ENCODE measurements at places on chromosomes 3 and 15.

- no peak for DNase-seq
Measured at GRCh38 chr3:135491491-135492205, 473.9 kb upstream of the PPP2R3A start.

GRCh38 chr15:98668566-98669308, 20.4 kb downstream of the IGF1R start:
- no peak for DNase-seq

- no peak for DNase-seq
Measured at GRCh38 chr3:194472290-194472920, 14.4 kb downstream of the ATP13A3 start.

- no peak for DNase-seq
Measured at GRCh38 chr15:64263567-64263966, 92.4 kb downstream of the CSNK1G1 start.

DNA sequence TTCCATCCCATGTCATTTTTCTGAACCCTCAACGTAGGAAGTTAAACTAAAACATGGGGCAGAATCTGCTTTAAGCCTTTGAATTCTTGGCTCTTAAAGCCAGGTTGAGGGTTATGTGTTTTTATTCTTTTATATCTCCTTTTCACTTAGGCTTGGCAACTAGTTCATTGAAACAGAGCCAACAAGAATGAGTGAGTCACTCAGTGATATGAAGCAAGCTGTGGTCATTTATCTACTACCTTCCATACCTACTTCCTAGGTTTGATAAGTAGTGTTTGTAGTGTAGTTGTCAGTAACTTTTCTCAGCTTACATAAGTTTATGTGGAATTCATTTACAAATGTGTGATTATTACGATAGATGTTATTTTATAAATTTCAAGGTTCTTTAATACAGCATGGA, 67.4 kb downstream of the SNRPN start:
- DNase-seq, result no peak

DNA sequence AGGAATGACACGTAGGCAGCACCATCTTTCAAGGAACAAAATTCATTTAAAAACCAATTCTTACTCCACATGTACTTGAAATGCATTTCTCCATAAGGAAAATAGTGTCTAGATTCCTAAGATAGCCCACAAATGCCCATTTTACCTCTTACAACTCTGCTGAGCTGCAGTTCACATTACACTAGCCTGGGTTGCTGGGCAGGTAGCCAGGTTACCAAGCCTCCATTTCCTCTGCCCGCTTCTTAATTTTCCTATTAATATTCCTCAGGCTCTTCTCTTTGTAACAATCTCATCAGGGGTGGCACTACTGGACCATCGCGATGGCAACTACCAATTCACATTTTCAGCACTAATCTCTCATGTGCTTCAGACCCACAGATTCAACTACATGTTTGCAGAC, 10.8 kb downstream of the ATP13A3 start:
- DNase-seq, result no peak

DNA sequence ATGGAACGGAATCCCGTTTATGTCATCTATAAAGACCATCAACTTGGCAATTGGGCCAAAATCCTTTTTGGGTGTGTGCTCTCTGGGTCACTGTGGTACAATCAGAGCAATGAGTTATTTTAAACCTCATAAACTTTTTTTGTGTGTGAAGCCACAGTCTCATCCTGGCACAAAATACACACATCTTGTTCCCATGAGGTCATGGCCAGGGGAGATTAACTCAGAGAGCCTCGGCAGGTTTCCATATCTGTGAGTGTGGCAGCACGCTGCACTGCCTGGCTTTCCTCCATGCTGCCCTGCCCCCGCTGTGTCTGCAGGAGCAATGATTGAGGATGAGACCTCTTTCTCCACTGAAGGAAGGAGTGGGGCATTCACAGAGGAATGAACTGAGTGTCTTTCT, 54.0 kb upstream of the DLG1 start:
- DNase-seq, result no peak

DNA sequence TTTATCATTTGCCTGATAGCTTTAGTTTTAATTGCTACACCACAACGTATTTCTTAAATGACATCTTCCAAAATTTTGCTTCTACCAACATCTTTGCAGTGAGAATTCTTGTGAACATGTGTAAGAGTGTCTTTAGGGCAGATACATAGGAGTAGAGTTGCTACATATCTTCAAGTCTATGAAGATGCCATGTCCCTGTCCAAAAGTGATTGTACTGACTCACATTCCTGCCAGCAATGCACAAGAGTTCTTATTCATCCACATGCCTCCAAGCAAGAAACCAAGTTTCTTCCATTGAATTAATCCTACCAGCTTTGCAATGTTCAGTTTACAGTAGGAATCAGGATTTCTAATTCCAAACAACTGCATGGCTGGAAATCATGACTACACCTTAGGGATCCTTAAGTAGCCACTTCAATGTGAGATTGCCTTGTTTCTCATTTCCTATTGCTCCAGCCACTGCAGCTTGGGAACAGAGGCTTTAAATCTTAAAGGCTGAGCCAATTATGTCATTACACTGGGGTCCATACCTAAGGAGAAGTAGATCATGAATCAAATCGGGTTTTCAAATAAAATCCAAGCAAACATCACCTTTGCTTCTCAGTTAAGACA, 44.5 kb downstream of the BCL2L10 start:
- DNase-seq, result no peak

- DNase-seq, result no peak
Measured at GRCh38 chr3:194893121-194893987, 207.7 kb downstream of the FAM43A start.

DNA sequence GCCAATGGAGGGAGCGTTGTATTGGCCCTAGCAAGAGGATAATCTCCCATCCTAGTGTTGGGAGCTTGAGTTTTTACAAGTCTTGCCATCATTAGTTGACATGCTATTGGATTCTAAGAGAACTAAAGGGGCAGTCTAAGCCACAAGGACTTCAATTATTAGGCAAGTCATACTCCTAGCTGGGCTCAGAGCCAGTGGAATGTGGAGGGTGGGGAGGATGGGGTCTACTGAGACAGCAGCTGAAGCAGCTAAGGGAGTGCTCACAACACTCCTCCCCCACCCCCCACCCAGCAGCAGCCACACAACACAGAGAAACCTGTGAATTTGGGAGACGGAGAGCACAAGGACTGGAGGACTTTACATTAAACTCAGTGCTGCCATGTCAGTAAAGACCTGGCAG, 27.9 kb downstream of the FRG2C start:
- no peak for DNase-seq

DNA sequence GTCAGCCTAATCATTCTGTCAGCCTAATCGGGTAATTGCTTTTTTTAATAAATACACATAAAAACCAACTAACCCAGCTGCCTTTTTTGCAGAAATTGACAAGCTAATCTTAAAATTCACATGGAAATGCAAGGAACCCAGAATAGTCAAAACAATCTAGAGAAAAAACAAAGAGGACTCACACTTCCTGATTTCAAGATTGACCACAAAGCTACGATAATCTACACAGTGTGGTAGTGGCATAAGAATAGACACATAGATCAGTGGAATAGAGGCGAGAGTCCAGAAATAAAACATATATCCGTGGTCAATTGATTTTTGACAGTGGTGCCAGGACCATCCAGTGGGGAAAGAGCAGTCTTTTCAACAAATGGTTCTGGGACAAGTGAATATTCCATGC, 2.4 kb upstream of the C3orf20 start:
- no peak for DNase-seq

DNA sequence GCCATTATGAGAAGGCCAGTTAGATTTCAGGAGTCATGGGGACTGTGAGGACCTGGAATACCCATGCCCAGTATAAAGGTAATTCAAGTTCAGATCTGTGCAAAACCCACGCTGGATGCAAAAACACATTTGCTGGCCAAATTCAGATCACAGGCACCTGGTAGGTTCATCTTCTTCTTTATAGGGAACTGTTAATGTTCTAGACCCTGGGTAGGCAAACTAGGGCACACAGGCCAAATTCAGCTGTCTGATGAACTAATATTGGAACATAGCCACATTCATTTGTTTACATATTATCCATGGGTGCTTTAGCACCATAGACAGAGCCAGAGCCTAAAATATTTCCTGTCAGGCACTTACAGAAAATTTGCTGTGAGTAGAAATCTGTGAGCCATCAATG, 241.4 kb downstream of the PTPRG start:
- DNase-seq, result no peak

GRCh38 chr15:95409211-95409610, 921.3 kb upstream of the NR2F2 start:
- DNase-seq, result no peak

GRCh38 chr3:11009898-11010297, 17.4 kb downstream of the SLC6A1 start:
- DNase-seq, result no peak

- DNase-seq, result no peak
Measured at GRCh38 chr3:109995377-109995776, 658.0 kb upstream of the DPPA4 start.

DNA sequence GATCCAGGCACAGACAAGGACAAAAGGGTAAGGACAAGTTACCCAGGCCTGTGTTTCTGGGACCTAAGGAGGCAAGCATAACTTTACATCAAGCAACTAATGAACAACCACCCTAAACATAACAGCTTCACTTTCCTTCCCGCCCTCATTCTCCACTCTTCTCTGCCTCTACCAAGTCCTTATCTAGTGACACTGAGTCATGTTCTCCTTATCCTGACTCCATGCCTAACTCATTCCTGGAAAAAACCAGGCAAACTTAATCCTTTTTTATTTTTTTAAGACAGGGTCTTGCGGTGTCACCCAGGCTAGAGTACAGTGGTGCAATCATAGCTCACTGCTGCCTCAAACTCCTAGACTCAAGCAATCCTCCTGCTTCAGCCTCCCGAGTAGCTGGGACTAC, 44.5 kb downstream of the TMEM44 start:
- no peak for DNase-seq

GRCh38 chr3:71083726-71084131, 499.8 kb downstream of the FOXP1 start:
- no peak for DNase-seq

GRCh38 chr15:37010595-37010994, 89.8 kb downstream of the MEIS2 start:
- DNase-seq, result no peak

DNA sequence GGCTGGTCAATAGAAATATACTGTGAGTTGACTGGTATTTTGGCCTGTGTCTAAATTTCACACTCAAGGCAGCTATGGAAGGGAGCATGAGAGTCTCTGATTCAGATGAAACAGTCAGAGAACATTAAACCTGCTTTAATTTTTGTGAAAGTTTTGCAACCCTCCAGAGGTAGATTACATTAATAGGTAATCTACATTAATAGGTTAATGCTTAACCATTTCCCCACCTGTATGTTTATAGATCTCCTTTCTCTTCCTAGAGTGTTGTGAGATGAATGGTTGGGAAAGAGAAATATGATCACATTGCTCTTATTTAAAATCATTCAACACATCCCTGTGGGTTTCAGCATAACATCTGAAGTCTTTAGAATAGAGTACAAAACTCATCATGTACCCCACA, 586.9 kb upstream of the DPPA4 start:
- DNase-seq, result no peak

DNA sequence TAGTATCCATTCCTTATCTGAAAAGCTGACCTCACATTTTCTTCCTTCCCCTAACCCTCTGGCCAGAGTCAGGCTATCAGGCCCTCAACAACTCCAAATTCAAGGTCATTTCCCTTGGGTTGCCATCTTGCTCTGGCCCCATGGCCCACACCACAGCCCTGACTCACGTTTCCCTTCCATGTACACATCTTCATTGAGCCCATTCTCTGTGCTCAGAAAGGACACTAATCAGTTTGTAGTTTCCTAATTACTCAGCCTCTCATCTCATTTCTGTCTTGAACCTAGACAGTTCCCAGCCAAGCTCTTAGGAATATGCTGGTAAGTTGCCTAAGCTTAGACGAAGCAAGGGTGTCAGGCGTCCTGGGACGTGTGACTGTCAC, 14.9 kb downstream of the TGM5 start:
- no peak for DNase-seq

Data from GM18507 (cell line).